Muscle of arm (tissue), 14 donors: ENCODE measurements at places on chromosomes 2 and 18. TPM values are rescaled to one million over a fixed set of nuclear protein-coding genes. Genes with fewer than 3 reads are reported as not detected.

DNA sequence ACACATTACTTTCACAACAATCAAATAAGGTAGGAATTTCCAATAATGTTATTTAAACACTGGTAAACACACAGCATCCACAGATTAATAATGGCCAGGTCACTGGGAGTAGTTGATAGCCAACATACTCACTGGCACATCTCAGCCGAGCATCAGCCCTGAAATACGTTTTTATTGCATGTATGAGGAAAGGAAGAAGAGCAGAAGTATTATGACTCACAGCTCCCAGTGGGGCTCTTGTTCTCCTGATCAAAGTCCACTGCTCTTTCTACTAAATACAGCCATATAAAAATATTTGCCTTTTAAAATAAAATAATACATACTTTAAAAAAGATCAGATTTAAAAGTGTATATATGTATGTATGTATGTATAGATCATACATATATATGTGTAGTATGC, 999.6 kb downstream of the SUCLG1 start:
- DNase-seq = no peak

GRCh38 chr2:185790361-185790760, 51.8 kb downstream of the FSIP2 start:
- no peak for DNase-seq

MFSD2B gene
- 3.1 TPM for polyA plus RNA-seq

DNA sequence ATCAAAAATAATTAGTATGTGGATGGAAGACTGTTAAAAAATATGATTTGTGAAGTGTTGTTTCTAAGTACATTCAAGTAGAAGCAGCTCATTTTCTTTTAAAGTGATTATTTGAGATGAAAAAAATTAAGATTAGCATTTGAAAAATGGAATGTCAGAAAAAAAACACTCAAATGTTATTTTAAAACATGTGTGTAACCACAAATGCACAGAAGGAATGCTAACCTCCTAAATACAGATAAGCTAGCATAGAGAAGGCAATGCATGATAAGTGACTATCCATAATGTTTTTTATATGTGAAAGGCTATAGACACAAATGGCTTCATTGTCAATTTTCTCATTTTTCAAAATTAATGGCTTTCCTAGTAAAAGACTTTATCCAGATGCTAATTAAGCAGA, 198.9 kb downstream of the NYAP2 start:
- DNase-seq = no peak

DHRS9 gene
- 0.38 TPM for polyA plus RNA-seq

DNA sequence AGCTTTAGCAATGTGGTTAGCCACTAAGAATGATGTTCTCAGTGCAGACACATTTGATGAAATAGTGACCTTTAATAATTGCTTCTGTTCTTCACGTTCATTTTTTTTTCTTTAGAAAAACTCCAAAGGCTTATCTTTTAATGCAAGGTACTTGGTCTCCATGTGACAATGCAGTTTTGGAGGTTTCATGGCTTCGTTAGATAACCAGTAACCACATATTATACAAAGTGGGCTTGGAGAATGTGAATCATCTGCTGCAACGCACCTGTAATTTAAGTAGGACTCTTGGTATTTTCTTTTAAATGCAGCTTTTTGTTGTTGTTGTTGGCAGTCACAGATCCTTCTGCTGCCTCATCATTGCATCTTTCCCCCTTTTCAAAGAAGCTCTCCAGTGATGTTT, 1606.3 kb downstream of the SUCLG1 start:
- DNase-seq = no peak

DNA sequence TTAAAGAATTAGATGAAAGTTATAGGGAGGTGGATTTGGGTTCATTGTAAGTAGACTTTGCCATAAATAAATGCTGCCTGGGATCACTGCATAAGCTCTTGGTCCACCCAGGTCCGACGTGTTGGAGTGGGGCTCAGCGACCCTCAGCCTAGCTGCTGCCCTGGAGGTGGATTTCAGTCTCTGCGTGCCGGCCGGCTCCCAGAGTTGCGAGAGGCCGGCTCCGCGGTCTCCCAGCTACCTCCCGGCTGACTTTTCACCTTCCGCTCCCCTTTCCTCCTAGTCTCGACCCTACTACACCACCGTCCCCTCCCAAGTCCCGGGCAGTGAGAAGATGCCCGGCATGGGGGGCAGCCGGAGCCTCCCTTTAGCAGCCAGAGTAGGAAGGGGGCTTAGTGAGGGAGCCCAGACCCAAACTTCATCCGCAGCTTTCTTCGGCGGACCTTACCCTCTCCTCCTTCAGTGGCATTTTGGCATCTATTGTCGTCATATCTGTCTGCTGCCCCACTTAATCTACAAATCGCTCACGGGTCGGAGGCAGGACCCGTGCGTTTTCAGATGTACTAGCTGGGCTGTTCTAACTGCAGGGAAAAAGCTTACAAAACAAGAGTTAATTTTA, 8.1 kb downstream of the EMX1 start:
- DNase-seq = no peak

- no peak for DNase-seq
Measured at GRCh38 chr18:74818516-74819175, 221.0 kb downstream of the ZNF407 start.

SYT4 gene
- polyA plus RNA-seq = not detected

- DNase-seq = no peak
Measured at GRCh38 chr2:120497261-120497977, 151.5 kb downstream of the INHBB start.

DNA sequence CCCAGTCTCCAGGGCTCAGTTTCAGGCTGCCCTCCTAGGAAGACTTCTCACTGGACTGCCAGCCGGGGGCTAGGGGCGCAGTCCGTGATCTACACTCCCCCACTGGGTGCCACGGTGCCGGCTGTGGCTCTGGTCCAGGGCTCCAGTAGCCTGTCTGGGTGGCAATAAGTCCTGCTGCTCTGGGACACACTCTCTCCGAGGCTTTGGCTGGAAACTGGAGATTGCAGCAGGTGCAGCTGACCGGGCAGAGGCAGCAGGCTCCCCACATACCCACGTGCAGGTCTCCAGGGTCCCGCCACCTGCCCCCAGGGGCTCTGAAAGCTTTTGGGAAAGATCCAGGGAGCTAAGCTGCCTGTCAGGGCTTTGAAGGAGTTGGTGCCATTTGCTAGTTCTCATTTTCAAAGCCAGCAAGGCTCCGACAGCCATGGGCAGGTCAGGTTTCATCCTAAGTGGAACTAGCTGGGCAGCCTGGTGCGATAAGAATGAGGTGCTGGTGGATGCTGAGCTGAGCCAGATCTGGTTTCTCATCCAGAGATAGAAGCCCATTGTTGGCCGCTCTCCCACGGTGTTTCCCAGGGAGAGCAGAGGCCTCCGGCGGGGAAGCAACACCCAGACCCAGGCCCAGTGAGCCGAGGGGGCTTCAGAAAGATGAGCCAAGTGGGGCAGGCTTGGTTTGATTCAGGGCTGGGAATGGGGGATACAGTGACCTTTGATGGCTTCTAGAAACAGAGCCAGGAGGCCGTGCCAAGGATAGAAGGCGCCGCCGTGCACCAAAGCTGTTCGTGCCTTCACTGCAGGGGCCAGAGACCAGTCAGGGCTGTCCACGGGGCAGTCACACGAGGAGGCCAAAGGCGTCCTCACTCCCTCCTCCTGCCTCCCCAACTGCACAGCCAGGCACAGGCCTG, 141.7 kb upstream of the GPC1 start:
- DNase-seq = peak; percentile 25

DNA sequence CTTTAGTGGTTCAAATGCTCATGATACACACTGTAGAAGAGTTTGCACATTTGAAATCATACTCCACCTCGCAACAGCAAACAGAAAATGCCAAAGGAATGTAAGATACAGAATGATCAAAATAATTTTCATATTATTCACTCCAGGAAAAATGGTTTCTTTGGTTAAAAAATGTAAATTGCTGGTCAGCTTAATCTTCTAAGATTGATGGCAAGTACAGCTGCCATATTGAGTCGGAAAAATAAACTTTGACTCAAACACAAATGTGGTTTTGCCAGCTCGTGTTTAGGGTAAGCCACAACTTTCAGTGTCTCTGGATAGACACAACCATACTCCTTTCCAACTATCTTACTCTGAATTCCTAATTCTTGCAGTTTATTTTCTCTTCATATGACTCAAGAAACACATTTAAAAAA, 154.9 kb upstream of the SMIM21 start:
- DNase-seq = no peak

DNA sequence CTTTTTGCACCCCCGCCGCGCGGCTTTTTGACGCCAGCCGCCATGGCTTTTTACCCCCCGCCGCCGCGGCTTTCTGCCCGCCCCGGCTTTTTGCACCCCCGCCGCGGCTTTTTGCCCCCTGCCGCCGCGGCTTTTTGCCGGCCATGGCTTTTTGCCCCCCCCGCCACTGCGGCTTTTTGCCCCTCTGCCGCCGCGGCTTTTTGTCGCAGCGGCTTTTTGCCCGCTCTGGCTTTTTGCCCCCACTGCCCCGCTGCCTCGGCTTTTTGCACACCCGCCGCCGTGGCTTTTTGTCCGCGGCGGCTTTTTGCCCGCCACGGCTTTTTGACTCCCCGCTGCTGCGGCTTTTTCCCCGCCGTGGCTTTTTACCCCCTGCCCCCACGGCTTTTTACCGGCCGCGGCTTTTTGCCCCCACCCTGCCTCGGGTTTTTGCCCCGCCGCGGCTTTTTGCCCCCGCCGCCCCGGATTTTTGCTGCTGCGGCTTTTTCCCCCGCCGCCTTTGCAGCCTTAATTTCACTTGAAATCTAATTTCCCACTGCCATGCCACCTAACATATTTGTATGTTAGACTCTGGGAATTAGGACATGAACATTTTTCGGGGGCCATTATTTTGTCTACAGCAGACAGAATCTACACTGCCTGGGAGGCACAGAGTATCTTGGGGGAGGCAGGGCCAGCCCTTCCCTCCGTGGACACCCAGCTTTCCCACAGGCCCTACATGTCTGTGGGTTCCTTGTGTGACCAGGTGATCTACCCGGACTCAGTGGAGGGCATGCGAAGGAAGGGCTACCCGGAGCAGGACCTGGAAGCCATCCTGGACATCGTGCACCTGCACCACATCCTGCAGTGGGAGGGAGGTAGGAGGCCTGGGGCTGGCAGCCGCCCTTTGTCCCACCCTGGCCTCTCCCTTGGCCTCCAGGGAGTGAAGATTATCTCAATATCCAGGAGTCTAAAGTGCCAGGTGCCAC, 3031.0 kb upstream of the TEKT4 start:
- no peak for DNase-seq

DNA sequence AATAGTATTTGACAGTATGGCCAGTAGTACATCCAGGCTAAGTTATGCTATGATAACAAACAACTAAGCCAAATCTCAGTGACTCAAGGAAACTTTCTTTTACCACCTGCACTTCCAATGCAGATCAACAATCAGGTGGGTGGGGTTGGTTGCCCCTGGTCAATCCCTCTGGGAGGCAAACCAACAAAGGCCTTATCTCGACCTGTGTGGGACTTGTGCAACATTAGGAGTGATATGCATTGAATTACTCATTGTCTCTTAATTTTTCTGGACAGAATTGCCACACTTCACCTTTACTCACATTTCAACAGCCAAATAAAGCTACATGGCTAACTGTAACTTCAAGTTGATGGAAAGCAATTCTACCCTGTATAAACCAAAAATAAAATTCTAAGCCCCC, 1049.3 kb upstream of the CDH2 start:
- no peak for DNase-seq

DNA sequence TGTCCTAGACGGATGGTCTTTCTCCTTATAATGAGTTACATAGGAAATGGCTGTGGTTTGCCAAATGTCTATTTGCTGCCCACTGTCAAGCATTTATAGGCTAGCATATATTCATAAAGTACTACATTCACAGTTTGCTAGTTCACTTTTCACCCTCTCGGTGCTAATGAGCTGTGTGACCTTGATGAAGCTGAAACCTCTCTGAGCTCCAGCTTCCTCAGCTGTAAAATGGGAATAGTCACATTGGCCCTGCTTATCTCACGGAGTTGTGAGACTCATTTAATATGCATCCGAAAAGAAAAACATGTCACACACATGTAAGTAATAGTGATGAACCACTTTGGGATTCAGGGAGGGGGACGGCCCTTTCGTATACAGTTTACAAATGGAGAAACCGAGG, 17.0 kb downstream of the PRKCE start:
- DNase-seq = no peak

GRCh38 chr18:51757255-51757924, 559.9 kb upstream of the MEX3C start:
- no peak for DNase-seq

- DNase-seq = peak; percentile 72
Measured at GRCh38 chr2:49959961-49960553, 805.7 kb upstream of the FSHR start.

DNA sequence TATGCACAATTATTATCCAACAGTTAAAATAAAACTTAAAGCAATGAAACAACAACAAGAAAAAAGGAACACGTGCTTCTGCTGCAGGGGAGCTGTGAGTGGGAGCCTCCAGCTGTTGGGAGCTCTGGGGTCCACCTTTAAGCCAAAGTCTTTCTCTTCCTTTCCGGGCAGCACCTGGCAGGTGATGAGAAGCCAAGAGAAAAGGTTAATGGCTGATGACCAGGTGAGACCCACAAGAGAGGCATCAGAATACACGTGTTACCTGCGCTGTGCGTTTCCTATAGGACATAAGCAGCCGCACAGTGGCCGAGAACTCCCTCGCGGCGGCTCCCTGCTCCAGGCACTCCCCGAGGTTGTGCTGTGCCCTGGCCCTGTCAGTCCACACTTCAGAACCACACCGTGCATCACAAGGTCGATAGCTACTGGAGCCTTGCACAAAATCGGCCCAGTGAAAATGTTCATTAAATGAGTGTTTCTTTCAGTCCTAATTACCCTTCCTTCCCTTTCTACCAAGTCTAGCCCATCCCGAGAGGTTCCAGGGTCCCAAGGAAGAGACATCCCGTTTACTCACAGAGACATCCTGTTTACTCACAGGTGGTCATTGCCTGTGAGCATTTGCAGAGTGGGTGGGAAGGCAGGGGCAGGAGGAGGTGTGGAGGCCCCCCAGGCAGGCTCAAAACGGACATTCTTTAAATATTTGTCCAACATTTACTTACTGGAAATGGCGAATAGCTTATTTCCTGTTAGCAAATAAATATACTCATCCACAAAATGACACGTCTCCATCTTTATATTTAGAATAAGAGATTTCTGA, 44.9 kb upstream of the ASB18 start:
- no peak for DNase-seq

TYMS gene
- polyA plus RNA-seq = 70.4 TPM

DNA sequence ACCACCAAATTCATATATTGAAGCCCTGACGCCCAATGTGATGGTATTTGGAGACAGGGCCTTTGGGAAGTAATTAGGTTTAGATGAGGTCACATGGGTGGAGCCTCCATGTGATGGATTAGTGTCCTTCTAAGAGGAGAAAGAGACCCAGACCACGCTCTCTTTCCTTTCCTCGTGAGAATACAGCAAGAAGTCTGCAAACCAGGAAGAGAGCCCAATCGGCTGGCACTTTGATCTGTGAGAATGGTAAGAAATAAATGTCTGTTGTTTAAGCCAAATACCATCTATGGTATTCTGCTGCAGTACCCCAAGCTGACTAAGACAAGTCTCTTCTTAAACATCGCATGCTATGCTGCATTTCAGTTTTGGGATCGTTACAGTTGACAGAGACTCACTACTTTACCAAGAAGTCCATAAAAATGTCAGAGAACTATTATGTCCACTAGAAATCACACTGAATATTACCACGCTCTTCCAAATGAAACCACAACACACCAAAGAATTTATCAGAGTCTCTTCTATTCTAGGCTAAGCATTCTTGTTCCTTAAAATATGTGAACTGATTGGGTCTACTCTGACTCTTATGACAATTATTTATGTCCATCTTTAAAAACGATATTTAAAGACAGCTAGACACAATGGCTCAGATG, 48.5 kb downstream of the LPIN2 start:
- no peak for DNase-seq
